Stimulated activated memory B cell treated with anti-CD40 and anti-IgM and Interleukin-4, amounts not matched to agents 10 μg/mL and 1 μg/mL and 100 μg/mL, for 72 hours (primary cell): ENCODE measurements at places on chromosomes 11 and 22.

GRCh38 chr11:107669191-107669740 lies 42.6 kb downstream of the SLN start:
- ATAC-seq: no peak

GRCh38 chr11:118975771-118976709 lies 4.5 kb downstream of the FOXR1 start:
- ATAC-seq: no peak

DNA sequence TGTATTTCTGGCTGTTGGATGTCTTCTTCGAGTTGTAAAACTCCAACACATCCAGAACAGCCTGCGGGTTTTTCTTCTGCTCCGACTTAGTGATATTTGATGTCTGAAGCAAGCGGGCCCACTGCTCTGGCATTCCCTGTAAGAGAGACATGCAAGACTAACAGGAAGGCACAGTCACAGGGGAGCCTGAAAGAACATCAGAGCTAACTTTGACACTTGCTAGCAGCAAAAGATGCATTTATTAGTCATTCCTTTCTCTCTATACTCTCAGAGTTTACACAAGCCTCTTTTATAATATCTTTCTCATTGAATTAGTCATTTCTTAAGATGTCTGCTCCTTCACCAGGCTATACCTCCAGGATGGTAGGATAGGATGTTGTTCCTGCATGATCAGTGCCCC lies 77.8 kb upstream of the GDPD4 start:
- ATAC-seq: no peak

- no peak for ATAC-seq
These were observed 7.0 kb downstream of the PC start for GRCh38 chr11:66951135-66951534.

- ATAC-seq: no peak
These were observed 107.9 kb downstream of the NAT10 start for GRCh38 chr11:34213366-34213765.

- ATAC-seq: no peak
These were observed 609.0 kb downstream of the TBC1D22A start for GRCh38 chr22:47371263-47372090.

GRCh38 chr22:37353839-37354238 lies 71.5 kb downstream of the CYTH4 start:
- ATAC-seq: no peak

DNA sequence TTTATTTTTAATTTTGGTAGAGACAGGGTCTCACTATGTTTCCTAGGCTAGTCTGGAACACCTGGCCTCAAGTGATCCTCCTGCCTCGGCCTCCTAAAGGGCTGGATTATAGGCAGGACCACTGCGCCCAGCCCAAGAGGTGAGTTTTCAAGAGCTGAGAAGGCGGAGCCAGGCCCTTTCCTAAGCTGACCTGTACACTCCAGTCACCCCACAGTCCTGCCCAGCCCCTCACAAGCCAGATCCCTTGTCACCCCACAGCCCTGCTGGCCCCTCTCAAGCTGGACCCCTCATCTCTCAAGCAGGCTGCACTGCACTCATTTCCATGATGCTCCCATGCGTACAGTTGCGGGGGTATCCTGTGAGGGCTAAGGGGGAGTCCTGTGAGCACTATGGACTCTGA lies 2.9 kb downstream of the DENND6B start:
- no peak for ATAC-seq

- ATAC-seq: no peak
These were observed 6.9 kb upstream of the OSBPL5 start for GRCh38 chr11:3171931-3172560.

DNA sequence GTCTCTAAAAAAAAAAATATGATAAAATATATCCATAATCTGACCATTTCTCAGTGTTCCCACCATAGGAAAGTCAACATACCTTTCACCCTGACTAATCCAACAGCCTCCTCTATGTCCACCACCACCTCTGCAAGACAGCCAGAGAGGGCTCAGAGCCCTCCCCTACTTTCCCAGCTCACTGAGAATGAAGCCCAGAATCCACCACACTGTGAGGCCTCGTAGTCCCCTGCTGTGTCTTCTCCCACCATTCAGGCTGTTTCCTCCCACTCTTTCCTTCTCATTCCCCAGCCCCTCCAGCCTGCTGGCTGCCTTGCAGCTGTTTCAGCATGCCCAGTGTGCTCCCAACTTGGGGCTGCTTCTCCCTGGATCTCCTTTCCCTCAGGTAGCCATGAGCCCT lies 27.0 kb downstream of the SGSM3 start:
- ATAC-seq: no peak

- no peak for ATAC-seq
These were observed 708.9 kb upstream of the CCDC179 start for GRCh38 chr11:23569134-23569533.

- no peak for ATAC-seq
These were observed 9.5 kb downstream of the EMID1 start for GRCh38 chr22:29215012-29215860.
